ENCODE measurements at places on chromosomes 5 and 9.

GRCh38 chr9:26296910-26297572, 595.6 kb downstream of the CAAP1 start:
- H3K36me3 ChIP-seq, result no peaks in the 10 kb centered on the region
- no peak for DNase-seq
- no peak overlapping the region for H3K4me3 ChIP-seq

DNA sequence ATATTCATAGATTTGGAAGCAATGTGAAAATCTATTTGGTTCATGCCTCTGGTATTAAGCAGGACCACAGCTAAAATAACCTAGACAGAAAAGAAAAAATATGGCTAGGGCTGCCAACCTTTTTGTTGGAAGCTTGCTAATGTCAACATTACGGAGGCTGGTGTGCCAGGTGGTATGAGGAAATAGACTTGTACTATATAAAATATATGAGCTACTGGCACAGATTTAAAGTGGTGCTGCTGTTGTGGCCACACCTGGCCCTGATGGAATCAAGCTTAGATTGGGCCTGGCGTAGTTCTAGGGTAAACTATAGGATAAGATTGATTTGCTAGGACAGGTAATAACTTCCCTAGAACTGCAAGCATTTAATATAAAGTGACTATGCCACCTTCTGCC, 10.6 kb upstream of the PARP8 start:
- no peak for DNase-seq
- no peaks in the 10 kb centered on the region for H3K4me1 ChIP-seq

GRCh38 chr5:170265522-170265921, 32.1 kb downstream of the LCP2 start:
- H3K27ac ChIP-seq, result no peak overlapping the region
- no peaks in the 10 kb centered on the region for H3K4me1 ChIP-seq
- H3K27me3 ChIP-seq, result peaks cover 18% of the 10 kb centered on the region
- H3K4me3 ChIP-seq, result no peak overlapping the region

DNA sequence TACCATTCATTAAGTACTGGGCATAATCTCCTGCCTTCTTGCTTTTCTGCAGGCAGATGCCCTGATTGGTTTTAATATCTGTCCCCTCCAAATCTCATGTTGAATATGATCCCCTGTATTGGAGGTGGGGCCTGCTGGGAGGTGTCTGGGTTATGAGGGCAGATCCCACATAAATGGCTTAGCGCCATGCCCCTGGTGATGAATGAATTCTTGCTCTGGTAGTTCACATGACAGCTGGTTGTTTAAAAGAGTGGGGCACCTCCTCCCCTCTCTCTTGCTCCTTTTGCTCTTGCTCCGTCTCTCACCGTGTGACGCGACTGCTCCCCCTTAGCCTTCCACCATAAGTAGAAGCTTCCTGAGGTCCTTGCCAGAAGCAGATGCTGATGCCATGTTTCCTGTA, 564.0 kb upstream of the BRINP1 start:
- no peaks in the 10 kb centered on the region for H3K36me3 ChIP-seq
- no peaks in the 10 kb centered on the region for H3K4me1 ChIP-seq
- no peak overlapping the region for H3K27ac ChIP-seq
- no peak overlapping the region for H3K4me3 ChIP-seq

GRCh38 chr5:163623986-163624385, 118.6 kb downstream of the MAT2B start:
- no peak overlapping the region for H3K27ac ChIP-seq
- no peak overlapping the region for H3K4me3 ChIP-seq
- no peaks in the 10 kb centered on the region for H3K4me1 ChIP-seq
- no peaks in the 10 kb centered on the region for H3K27me3 ChIP-seq
- DNase-seq, result no peak
- no peaks in the 10 kb centered on the region for H3K36me3 ChIP-seq

DNA sequence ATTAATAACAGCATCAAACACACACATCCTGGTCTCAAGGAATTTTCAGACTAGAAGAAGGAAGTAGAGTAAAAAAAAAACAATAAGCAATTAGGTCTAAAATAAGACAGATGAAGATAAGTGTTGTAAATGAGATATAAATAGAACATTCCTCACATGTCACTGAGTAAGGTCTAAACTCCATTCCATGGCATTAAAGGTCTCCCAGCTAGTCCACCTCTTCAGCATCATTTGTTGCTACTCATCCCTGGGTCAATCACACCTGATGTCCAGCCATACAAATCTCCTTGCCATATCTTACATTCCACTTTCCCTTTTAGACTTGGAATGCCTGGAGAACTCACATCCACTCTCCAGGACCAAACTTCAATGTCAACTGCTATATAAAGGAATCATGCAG, 214.1 kb upstream of the KLF4 start:
- H3K4me3 ChIP-seq, result no peak overlapping the region
- no peaks in the 10 kb centered on the region for H3K27me3 ChIP-seq
- H3K36me3 ChIP-seq, result no peaks in the 10 kb centered on the region
- H3K4me1 ChIP-seq, result no peaks in the 10 kb centered on the region

- no peak overlapping the region for H3K4me3 ChIP-seq
- no peak for DNase-seq
- H3K27ac ChIP-seq, result no peak overlapping the region
- peaks cover 34% of the 10 kb centered on the region for H3K4me1 ChIP-seq
Observed at GRCh38 chr5:93674866-93675459, 66.4 kb downstream of the POU5F2 start.

GRCh38 chr9:28832168-28832770, 1259.0 kb upstream of the C9orf72 start:
- H3K36me3 ChIP-seq, result no peaks in the 10 kb centered on the region
- H3K4me3 ChIP-seq, result no peak overlapping the region
- no peak overlapping the region for H3K27ac ChIP-seq
- no peak for DNase-seq

DNA sequence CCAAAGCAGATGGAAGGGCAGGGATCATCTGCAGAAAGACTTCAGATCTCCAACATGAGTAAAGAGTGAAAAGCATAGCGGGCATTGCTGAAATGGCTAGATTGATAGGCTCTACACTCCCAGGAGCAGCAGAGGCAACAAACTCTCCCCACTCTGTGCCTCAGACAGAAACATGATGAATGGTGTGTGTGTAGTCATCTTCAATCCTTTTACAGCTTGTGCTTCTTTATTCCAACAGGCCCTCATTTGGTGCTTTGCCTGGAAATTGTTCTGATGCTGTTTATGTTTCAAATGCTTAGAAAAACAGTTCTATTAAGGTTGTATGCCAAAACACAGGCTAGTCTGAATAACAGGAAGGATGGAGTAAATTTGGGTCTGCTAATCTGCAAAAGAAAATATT, 176.2 kb downstream of the DMRTA1 start:
- no peak overlapping the region for H3K4me3 ChIP-seq
- no peaks in the 10 kb centered on the region for H3K4me1 ChIP-seq
- H3K36me3 ChIP-seq, result no peaks in the 10 kb centered on the region

GRCh38 chr5:77628840-77629508, 9.5 kb downstream of the OTP start:
- H3K27me3 ChIP-seq, result no peaks in the 10 kb centered on the region
- no peak overlapping the region for H3K27ac ChIP-seq
- H3K4me1 ChIP-seq, result peaks cover 9% of the 10 kb centered on the region
- H3K36me3 ChIP-seq, result no peaks in the 10 kb centered on the region

GRCh38 chr5:111954516-111955395, 197.8 kb upstream of the NREP start:
- H3K4me3 ChIP-seq, result no peak overlapping the region
- H3K36me3 ChIP-seq, result no peaks in the 10 kb centered on the region
- no peaks in the 10 kb centered on the region for H3K27me3 ChIP-seq

DNA sequence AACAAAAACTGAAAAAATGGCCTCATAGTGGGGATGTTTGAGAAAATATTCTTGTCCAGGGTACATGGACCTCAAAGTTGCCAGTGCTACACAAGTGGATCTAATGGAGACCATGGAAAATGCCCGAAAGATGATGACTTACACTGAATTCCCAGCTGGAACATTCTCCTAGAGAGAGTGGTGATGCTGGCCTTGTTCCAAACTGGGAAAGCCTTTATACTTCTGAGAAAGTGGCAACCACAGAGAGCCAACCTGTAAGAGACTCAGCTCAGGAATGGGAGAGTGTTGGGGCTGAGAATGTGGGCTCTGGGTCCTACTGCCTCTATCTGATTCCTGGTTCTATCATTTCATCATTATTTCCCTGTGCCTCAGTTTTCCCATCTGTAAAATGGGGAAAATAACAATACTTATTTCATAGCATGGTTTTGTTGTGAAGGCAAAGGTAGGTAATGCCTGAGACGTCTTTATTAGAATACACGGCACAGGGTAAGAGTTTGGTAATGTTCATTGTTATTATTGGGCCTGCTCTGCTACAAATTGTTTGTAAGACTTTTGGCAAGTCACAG, 229.0 kb upstream of the PANK3 start:
- peaks cover 36% of the 10 kb centered on the region for H3K27me3 ChIP-seq
- no peaks in the 10 kb centered on the region for H3K4me1 ChIP-seq
- no peak overlapping the region for H3K27ac ChIP-seq
- H3K4me3 ChIP-seq, result no peak overlapping the region
- no peaks in the 10 kb centered on the region for H3K36me3 ChIP-seq

- no peak overlapping the region for H3K4me3 ChIP-seq
- no peaks in the 10 kb centered on the region for H3K27me3 ChIP-seq
- DNase-seq, result no peak
- H3K27ac ChIP-seq, result no peak overlapping the region
Observed at GRCh38 chr5:44603496-44604272, 205.1 kb upstream of the MRPS30 start.

- no peak for DNase-seq
- peaks cover 2% of the 10 kb centered on the region for H3K27me3 ChIP-seq
- H3K4me3 ChIP-seq, result no peak overlapping the region
- no peaks in the 10 kb centered on the region for H3K36me3 ChIP-seq
- H3K4me1 ChIP-seq, result no peaks in the 10 kb centered on the region
- H3K27ac ChIP-seq, result no peak overlapping the region
Observed at GRCh38 chr5:17272111-17272510, 54.7 kb downstream of the BASP1 start.

DNA sequence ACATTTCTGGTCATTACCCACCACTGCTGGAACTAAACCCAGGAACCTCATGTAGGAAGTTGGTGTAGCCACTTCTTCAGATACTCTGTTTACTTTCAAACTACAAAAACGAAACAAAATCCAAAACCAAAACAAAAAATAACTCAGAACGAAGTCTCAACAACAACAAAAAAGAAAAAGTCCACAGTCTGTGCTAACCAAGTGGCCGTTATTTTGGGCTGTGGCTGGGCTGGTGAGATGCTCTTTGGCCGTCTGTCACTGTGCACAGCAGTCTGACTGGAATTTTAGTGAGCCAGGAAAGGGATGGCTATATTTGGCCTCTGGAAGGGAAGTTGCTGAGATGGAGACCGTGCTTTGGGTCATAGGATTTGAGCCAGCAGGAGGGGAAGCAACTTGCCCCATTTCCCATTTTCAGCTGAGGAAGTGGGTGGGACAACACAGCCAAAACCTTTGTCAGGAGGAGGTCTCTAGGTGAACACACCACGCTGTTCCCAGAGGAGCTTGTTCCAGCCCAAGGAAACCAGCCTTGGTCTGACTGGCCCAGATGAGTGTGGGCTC, 334.1 kb downstream of the ZSWIM6 start:
- H3K4me1 ChIP-seq, result no peaks in the 10 kb centered on the region
- H3K27me3 ChIP-seq, result no peaks in the 10 kb centered on the region
- H3K27ac ChIP-seq, result no peak overlapping the region
- no peak for DNase-seq
- H3K36me3 ChIP-seq, result no peaks in the 10 kb centered on the region

GRCh38 chr5:180670586-180671359, 21.4 kb upstream of the FLT4 start:
- peak; percentile 19 for DNase-seq
- H3K36me3 ChIP-seq, result no peaks in the 10 kb centered on the region
- H3K4me1 ChIP-seq, result peaks cover 24% of the 10 kb centered on the region

- H3K4me1 ChIP-seq, result peaks cover 93% of the 10 kb centered on the region
- DNase-seq, result no peak
- no peaks in the 10 kb centered on the region for H3K36me3 ChIP-seq
- no peak overlapping the region for H3K4me3 ChIP-seq
Observed at GRCh38 chr5:80213466-80213865, 42.4 kb downstream of the SERINC5 start.

DNA sequence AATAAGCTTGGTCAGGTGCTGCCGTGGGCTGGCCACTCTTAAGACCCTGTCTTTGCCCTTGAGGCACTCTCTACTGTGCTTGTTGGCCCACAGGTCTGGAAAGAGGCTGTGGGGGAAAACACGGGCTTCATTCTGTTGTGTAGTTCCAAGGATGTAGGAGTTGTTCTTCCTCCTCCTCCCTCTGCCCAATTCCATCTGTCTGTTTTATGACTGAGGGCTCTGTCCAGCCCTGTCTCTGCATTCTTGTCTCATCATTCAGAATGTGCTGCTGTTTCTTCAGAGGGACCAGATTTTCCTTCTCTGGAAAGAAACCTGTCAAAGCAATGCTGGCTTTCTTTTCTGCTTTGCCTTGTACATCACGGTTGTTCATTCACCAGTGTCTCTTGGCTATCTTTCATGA, 84.1 kb downstream of the MAP1B start:
- H3K27ac ChIP-seq, result no peak overlapping the region
- no peaks in the 10 kb centered on the region for H3K4me1 ChIP-seq
- H3K4me3 ChIP-seq, result no peak overlapping the region
- DNase-seq, result no peak
- no peaks in the 10 kb centered on the region for H3K36me3 ChIP-seq

DNA sequence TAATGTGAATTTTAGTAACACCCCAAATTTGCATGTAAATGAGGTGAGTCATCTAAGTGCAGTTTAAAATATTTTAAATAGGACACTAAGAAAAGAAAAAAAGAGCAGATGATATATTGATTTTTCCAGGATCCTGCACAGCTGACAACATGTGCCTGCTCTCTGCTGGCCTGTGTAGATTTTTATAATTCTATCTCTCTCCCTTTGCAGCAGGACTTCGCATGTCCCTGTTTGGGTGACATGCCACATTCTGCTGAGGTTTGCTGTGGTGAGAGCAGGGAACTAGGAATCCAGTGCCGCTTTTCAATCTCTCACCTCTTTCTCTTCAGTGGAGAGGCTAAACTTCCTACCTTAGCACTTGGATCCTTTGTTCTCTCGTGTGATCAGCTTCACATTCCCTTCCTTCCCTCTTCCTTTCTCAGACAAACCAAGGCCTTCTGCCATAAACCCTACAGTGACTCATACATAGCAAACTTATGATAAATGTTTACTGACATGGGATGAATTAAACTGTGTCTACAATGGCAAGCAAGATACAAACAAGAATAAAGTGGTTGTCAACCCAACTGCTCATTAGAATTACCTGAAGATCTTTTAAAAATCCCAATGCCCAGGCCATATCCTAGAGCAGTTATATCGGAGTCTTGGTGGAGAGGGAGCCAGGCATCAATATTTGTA, 198.8 kb upstream of the EFNA5 start:
- DNase-seq, result no peak
- H3K27ac ChIP-seq, result no peak overlapping the region
- no peaks in the 10 kb centered on the region for H3K36me3 ChIP-seq
- no peak overlapping the region for H3K4me3 ChIP-seq

All from HepG2 (cell line).